Retinal pigment epithelial cell (primary cell): ENCODE measurements at places on chromosomes 5 and 9.

GRCh38 chr9:78030553-78031443, 813 bp downstream of the GNAQ start:
- DNase-seq, result peak; percentile 13

GRCh38 chr5:142290577-142291299, 34.1 kb downstream of the SPRY4 start:
- DNase-seq, result peak; percentile 66

- DNase-seq, result no peak
Observed at GRCh38 chr5:960551-960950, 48.1 kb upstream of the NKD2 start.

DNA sequence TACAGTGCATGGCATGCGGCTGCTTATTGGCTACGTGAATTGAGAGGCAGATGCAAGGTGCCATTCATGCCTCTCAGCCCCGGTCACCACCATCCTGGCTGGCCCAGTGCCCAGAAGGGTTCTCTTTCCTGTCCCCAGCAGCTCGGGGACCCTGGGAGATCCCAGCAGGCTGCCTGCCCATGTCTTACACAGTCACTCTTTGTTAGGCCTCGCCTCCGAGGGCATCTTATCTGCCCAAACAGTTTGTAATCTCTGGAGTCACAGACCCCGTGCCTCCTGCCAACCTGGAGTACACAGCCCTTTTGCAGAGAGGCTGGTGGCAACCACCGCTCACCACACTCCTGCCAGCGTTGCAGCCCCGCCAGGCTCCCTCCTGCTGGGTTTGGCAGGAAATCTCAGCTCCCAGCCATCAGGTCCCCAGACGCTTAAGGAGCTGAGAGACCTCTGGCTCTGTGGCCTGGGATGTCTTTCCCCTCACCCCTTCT, 7.0 kb upstream of the AK1 start:
- no peak for DNase-seq

- DNase-seq, result no peak
Observed at GRCh38 chr5:72501488-72501887, 5.7 kb downstream of the ZNF366 start.

DNA sequence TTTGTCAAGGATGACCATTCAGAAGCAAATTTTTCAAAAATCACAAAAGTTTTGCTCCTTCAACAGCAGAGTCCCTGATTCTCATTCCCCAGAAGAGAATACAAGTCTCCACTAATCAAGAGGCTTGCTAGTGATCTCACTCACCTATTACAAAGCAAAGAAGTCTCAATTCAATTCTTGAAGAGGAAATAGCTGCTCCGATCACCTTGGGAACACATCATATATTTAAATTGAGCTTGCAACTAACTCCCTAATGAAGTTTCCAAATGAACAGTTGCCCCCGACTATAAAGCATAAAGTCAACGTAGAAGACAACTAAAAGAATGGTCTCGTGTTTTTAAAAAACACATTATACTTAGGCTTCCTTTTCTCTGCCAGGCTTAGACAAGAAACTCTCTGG, 1.6 kb downstream of the LIFR start:
- no peak for DNase-seq

DNA sequence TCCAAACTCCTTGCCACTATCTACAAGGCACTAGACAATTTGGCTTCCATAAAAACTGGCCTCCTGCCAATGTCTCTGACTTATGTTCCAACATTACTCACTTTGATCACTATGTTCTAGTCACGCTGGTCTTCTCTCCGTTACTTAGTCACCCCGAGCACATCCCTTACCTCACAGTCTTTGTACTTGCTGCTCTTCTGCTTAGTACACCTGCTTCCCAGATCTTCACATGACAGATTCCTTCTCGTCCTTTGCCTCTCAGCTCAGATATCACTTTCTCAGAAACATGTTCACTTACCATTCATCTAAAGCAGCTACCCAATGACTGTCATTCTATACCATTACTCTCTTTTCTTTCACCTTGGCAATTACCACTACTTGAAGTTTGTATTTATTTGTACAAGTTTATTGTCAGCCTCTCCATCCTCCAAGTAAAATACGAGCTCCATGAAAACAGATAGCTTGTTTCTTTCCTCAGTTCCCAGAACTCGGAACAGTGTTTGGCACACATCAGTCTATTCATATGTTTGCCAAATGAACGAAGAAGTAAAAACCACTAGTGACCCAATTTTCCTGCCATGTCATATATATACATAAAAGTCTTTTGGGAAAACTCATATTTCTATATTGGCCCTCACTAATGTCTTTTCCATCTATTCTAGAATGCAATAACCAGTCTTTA, 5.9 kb upstream of the SLC22A5 start:
- peak; percentile 38 for DNase-seq

- DNase-seq, result no peak
Observed at GRCh38 chr5:61423487-61424145, 91.6 kb downstream of the ZSWIM6 start.

- DNase-seq, result no peak
Observed at GRCh38 chr5:109705596-109705995, 15.9 kb downstream of the MAN2A1 start.

DNA sequence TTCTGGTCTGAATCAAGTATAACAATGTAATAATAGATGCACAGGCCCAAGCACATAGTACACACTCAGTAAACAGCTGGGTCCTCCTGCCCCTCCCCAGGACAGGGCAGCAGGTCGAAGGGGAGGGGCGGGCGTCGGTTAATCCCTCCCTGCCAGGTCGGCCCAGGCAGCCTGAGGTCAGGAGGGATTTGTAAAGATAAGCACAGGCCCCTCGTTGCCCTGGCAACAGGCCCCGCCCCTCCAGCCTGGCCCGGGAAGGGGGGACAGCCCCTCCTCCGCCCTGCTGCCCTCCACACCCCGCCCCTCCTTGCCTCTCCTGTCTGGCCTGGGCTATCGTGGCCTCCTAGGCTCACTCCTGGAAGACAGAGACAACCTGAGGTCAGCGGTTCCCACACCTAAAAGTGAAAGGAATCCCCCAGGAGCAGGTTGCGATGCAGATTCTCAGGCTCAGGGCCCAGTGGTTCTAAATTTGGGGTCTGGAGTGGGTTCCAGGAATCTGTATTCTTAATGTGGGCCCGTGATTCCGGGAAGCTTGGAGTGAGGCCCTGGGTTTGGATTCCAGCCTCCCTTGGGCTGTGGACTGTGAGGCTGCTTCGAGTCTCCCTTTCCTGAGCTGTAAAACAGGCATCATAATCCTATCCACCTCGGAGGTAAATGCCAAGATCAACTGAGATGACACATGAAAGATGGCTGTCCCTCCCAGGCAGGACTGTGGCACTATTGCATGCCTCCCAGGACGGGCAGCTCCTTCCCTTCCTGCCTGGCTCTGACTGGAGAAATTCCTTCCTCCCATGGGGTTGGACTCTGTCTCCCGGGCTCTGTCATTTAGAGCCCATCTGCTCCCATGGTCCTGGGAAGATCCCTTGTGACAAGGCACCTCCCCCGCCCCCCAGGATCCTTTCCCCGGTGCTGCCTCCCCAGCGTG, 4.4 kb downstream of the CRB2 start:
- peak; percentile 81 for DNase-seq

DNA sequence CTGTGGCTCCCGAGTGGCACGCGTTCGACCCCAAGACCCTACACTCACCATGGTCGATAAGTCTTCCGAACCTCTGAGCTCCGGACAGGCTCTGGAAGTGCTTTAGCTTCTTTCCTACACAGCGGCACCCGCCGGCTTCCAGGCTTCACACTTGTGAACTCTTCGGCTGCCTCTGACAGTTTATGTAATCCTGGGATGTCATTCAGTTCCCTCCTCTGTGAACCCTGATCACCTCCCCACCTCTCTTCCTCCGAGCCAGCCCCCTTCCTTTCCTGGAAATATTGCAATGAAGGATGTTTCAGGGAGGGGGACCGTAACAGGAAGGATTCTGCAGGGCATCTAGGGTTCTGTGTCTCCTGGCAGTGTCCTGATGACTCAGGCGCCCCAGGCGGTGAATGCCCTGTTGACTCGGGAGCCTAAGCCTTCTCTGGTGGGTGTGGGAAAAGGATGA, at the start of gene CD14:
CD14 (minus strand) TSS at position 155 of the 451 bp plus-strand sequence; CDS start at position 51, 104 bp downstream.
- DNase-seq, result no peak

GRCh38 chr9:89071591-89071990, 80.3 kb downstream of the S1PR3 start:
- DNase-seq, result no peak

GRCh38 chr5:37849641-37850040, 9.8 kb upstream of the GDNF start:
- no peak for DNase-seq

DNA sequence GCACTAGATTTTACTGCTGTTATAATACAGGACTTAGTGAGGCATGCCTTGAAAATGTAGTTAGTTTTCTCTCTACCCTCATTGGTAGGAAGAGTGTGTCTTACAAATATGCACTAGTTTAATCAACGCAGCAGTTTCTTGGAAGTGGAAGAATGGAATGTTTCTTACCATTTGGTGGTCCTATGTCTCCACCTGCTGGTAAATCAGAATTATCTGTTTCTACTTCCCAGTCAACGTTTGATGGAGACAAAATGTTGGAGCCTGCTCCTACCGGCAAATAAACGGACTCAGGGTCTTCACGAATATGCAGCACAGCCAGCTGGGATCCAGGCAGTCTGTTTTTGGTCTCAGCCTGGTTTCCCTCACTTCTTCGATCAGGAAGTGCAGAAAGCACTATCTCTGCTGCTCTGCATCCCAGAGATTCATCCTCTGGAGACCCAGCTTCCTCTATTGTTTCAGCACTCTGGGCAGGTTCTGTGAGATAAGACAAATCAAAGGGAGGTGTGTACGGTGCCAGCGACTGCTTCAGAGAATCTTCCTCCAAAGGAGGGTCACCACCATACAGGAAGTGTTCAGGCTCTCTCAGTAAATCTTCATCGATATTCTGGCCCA, 59.5 kb upstream of the PCA3 start:
- peak; percentile 87 for DNase-seq

DNA sequence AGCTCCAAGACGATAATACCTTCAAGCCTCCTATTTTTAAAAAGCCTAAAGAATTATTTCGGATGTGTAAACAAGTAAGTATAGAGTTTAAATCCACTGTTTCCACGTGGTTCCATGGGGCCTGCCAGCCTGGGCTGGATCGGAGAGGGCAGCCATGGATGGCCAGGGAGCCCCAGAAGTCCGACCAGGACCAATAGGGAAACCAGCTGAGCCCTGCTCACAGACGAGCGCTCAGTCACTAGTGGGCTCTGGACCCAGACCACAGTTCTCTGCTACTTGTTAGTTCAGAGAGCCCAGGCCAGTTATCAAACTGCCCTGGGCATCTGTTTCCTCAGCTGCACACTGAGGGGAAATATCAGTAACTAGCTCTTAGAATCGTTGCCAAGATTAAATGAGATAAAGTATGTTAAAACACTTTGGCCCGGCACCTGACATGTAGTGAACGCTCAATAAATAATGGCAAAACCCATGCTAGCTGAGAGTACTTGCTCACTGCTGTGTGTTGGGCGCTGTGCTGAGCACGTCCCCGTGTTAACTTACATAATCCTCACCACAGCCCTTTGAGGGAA, 124.8 kb downstream of the RGS3 start:
- DNase-seq, result no peak

DNA sequence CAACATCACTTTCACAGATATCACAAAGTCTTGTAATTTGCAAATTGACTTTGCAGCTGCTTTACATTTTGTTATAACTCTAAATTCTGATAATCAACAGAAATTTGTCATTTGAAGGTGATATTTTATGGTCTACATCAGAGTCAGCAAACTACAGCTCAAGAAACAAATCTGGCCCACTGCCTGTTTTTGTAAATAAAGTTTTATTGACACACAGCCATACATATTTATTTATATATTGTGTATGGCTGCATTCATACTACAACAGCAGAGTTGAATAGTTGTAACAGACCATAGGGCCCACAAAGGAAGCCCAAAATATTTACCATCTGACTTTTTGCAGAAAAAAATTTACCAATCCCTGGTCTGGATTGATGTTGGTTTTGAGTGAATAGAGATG, 87.0 kb upstream of the GRIA1 start:
- no peak for DNase-seq

GRCh38 chr9:71249729-71250317, 128.4 kb upstream of the TRPM3 start:
- peak; percentile 33 for DNase-seq

DNA sequence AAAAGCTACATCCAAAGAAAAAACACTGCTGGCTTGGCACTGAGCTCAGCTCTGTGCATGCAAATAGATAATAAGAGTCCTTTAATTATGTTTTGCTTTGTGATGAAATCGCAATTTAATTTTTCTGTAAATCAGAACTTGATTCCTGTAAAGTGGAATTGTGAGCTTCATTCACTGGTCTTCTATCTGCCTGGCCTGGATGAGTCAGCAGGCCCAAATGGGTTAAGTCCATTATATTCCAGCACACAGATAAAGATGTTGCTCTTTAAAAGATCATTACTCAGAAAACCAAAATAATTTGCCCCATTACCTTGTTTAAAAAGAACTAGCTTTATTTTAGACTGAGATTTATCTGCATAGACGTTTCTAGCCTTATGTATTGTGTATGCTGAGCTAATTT, 90.4 kb downstream of the CARTPT start:
- no peak for DNase-seq

DNA sequence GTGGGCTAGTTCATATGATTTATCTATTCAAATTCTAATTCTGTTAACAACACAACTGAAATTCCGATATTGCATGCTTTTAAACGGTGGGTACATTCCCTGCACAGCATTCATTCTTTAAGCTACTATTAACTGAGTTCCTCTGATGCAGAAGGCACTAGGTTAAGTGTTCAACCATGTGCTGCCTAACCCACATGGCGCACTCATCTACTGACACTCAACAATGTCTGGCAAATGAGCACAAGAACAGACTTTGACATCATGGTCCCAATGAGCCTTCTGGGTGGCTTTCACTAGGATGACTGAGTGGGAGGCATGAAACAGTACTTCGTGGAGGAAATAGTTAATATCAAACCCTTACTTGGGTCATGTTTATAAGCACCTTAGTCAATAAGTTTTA, 10.2 kb downstream of the NREP start:
- no peak for DNase-seq

DNA sequence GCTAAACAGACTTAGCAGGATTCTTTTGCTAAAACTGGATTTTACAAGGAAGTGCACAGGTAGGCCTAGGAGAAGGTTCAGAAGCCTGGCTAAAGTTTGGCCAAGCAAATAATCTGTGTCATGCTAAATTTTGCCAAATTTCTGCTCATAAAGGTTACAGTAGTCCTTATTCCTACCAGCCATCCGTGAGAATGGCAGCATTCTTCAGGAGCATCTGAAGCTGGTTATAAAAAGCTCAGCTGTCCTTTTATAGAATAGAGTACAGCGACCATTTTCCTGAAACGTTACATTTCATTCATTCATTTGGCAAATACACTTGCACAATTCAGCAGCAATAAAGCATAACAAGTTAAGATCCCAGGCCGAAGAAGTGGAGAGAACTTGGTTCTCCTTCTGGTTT, 6.9 kb downstream of the GSN start:
- DNase-seq, result no peak

- peak; percentile 11 for DNase-seq
Observed at GRCh38 chr5:138696501-138696900, 56.7 kb upstream of the CTNNA1 start.

- DNase-seq, result no peak
Observed at GRCh38 chr5:89934069-89934468, 475.5 kb downstream of the CETN3 start.

GRCh38 chr5:9197881-9198260, 348.0 kb downstream of the SEMA5A start:
- no peak for DNase-seq

- DNase-seq, result no peak
Observed at GRCh38 chr9:105333076-105333475, 88.6 kb downstream of the SLC44A1 start.
